Esophagus squamous epithelium (tissue), 5 donors: ENCODE measurements at places on chromosomes 7 and 10. TPM values are rescaled to one million over a fixed set of nuclear protein-coding genes. Genes with fewer than 3 reads are reported as not detected.

DNA sequence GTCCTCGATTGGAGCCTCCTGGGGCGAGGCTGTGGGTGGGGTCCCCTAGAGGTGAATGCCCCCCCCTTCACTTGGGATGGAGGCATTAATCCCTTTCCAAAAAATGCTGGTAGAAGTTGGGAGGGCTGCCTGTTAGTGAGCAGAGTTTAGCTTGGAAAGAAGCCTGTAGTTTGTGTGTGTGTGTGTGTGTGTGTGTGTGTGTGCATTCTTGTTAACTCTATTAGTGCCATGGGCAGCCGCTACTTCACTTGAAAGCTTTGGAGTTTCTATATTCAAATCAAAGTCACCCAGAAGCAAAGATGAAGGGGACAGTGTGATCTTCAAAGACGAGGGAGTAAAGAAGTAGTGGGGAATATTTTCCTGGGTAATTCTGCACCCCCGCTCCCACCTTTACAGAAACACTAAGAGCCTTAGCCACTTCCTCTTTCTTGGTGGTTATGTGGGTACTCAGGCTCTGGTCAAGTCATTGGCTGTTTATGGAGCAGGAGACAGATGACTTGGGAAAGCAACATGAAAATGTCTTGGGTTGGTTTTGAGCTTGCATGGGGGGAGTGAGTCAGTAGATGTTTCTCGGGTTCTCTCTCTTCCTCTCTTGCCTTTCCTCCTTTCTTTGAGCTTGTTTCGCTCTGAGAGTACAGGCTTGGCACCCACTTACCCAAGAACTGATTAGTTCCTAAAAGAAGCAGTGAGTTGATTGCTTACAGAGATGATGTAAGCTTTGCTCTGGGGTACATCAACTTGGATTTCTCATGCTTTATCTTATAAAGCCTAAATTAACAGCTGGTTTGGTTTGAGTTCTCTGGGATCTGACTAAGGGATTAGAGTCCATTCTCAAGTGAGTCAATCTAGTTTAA lies 35.9 kb downstream of the TCF7L2 start:
- peaks cover 9% of the 10 kb centered on the region for H3K4me1 ChIP-seq
- DNase-seq, result no peak
- H3K27ac ChIP-seq, result no peak overlapping the region
- H3K27me3 ChIP-seq, result no peaks in the 10 kb centered on the region

SFXN4 gene
- total RNA-seq, result 13.8 TPM

FRMPD2 gene
- total RNA-seq, result not detected

CAMK1D gene
- total RNA-seq, result 11.8 TPM

OPN4 gene
- total RNA-seq, result not detected

CHST15 gene
- 21.7 TPM for total RNA-seq

HOXA7 gene
- total RNA-seq, result 0.76 TPM

AKR1C1 gene
- 223 TPM for total RNA-seq

- H3K4me1 ChIP-seq, result peaks cover 15% of the 10 kb centered on the region
- H3K36me3 ChIP-seq, result no peaks in the 10 kb centered on the region
- no peak for DNase-seq
- H3K27ac ChIP-seq, result no peak overlapping the region
- no peak overlapping the region for H3K4me3 ChIP-seq
Measured at GRCh38 chr10:80356989-80357850, 639 bp downstream of the DYDC2 start.
